Activated CD4-positive, alpha-beta T cell treated with anti-CD3 and anti-CD28 coated beads, Interleukin-2, amount 50 U/mL, for 16 hours (primary cell): ENCODE measurements at places on chromosomes 11 and 22.

GRCh38 chr11:76577226-76577920, 93.2 kb downstream of the LRRC32 start:
- no peak for DNase-seq

GRCh38 chr11:128790196-128790595, 76.9 kb downstream of the KCNJ1 start:
- no peak for DNase-seq

GRCh38 chr11:35539781-35540281, 14.4 kb upstream of the PAMR1 start:
- no peak for DNase-seq

DNA sequence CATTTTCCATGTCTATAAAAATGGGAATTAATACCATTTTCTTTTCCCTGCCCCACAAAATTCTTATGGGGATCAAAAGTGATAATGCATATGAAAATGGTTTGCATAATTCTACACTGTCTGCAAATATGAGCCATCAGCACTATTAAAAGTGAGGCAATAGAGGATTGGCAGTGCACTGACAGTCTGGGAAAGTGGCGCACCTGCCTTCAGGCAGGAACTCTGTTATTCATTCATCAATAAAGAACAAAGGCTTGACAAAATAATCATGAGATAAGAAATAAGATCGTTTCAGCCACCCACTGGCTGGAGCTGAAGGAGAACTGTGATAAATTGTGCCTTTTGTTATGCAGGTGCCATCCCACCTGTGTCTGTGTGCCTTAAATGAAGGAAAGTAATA, 49.5 kb downstream of the ARFGAP2 start:
- no peak for DNase-seq

- no peak for DNase-seq
Observed at GRCh38 chr22:17957693-17958092, 66.7 kb downstream of the MICAL3 start.

- no peak for DNase-seq
Observed at GRCh38 chr11:44610186-44610955, 44.9 kb downstream of the CD82 start.

DNA sequence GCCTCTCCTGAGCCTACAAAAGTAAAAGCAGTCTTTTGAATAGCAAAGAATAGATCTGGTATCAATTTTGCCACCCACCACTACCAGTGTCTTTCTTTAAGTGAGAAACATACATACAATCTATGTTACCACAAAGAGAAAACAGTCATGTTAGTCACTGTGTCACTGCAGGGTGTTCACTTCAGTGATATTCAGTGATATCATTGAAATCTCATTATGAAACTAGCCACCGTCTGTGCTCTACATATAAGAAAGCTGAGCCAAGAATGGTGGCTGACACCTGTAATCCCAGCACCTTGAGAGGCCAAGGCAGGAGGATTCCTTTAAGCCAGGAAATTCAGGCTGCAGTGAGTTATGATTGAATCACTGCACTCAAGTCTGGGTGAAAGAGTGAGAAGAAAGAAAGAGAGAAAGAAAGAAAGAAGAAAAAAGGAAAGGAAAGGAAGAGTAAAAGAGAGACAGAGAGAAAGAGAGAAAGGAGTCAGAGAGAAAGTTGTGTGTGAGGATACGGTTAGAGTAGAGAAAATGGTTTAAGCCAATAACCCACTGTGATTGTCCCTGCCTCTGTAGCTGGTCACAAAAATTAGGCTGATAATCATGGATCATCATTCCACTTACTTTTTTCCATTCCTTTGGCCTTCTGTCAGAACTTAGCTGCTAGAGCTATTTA, 847.1 kb downstream of the FAM181B start:
- DNase-seq, result peak; percentile 26

- no peak for DNase-seq
Observed at GRCh38 chr22:35842954-35843353, 125.3 kb downstream of the APOL5 start.

GRCh38 chr11:83194281-83195142, 1.0 kb downstream of the ANKRD42 start:
- DNase-seq, result peak; percentile 65

DNA sequence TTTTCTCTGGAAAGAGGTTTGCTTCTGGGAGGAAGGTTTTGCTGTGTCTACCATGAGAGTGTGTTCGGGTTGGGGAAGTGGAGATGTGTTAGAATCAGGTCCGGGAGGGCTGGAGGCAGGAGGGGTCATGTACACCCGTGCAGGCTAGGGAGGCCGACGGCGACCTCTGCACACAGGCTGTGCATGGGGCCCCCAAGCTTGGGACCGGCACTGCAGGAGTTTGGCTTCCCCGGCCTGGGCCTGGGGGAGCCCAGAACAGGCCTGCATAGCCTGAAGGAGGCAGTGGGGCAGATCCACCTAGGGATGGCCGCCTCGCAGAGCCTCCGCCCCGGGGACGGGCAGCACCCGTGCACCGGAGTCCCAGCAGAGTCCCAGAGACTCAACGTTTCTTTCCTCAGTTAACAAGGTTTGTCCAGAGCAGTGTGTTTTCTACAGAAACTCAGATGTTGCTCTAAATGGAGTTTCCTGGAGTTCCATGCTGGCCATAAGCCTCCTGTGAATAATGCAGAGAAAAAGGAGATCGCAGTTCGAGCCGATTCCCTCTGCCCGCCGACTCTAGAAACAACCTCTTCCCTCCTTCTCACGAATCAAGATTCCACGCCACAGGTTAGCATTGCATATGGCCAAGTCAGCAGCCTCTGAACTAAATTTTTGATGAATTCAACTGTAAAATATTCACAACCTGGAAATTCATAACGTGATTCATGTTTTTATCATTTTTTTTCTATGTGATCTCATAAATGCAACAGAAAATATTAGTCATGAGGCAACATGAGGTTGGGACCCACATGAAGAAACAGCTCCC, 427.3 kb downstream of the BRD1 start:
- DNase-seq, result no peak

DNA sequence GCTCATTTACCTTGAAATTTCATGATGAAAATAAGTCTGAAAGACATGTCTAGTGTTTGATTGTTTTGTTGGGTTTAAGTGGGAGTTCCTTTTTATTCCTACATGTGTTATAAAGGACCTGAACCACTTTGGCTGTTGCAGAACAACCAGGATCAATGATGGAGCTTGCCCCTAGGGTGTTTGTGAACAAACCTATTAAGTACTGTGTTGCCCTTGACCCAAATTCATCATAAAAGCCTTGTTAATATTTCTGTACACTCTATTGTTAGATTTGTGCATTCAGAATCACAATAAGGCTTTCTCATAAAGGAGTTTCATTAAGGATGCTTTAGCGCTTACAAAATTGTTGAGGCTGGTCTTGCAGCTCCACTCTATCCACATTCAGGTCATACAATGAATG, 452.6 kb downstream of the NELL1 start:
- DNase-seq, result no peak
